ENCODE measurements at places on chromosomes 11 and 22.
A peak's percentile ranks its signal among the peaks of the same experiment; 100 is the strongest.

GRCh38 chr11:60937144-60937527 is 12.9 kb downstream of the TMEM132A start:
- no peak for DNase-seq

- DNase-seq = no peak
These were observed 153.4 kb upstream of the B3GAT1 start for GRCh38 chr11:134565343-134565891.

- peak; percentile 92 for DNase-seq
These were observed 18.4 kb upstream of the TLCD5 start for GRCh38 chr11:120306519-120307242.

GRCh38 chr22:23281406-23282088 is 101.2 kb downstream of the BCR start:
- DNase-seq = peak; percentile 66

DNA sequence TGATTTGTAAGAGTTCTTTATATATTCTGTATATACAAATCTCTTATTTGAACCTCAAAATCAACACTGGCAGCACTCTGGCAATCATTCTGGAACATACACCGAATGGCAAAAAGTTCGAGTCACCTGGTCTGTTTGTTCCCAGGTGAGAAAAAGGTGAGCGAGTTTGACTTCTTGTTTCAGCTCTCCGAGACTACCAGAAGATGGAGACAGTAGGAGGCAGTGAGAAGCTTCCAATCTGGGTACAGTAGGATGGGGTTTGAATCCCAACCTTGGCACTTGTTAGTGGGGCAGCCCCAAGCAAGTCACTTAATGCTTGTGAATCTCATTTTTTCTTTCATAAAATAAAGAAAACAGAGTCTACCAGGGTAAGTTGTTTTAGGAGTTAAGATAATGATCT is 76.4 kb downstream of the C2CD3 start:
- no peak for DNase-seq

- no peak for DNase-seq
These were observed 1.2 kb upstream of the GTSE1 start for GRCh38 chr22:46295277-46295971.

DNA sequence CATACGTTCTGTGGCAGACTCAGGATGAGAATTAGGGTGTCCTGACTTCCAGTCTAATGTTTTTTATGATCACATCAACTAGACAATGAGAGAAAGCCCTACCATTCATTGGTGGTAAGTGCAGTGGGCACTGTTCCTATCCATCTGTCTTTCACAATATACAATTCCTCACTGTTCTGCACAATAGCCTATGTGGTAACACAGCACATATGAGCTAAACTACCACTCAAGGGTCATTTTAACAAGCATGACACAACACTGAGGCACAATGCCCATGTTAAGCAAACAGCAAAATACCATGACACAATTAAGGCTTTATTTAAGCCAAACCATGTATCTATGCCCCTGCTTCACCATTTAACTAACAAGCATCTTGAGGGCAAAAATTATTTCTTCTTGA is 52.3 kb downstream of the SIK3 start:
- DNase-seq = no peak

GRCh38 chr11:45593992-45594391 is 71.4 kb downstream of the CHST1 start:
- DNase-seq = no peak

DNA sequence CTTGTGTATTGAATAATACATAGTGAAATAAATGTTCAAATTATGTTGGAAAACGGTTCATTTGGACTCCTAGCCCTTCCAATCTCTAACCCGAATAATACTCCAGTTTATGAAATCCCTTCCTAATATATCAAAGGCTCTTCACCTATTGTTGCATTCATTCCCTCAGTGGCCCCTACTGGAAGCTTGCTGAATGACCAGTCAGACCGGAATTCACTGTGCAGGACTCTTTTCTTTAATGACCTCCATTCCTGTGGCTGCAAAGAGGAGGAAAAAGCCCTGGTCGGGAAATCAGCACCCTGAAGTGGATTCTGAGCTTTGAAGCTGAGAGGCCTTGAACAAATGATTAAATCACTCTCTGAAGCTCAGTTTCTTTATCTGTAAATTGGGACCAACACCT is 19.1 kb upstream of the RCN1 start:
- DNase-seq = peak; percentile 72

- DNase-seq = peak; percentile 90
These were observed 135.4 kb downstream of the OSBP2 start for GRCh38 chr22:30829901-30830550.

GRCh38 chr11:72478669-72479068 is 44.3 kb upstream of the CLPB start:
- DNase-seq = no peak

DNA sequence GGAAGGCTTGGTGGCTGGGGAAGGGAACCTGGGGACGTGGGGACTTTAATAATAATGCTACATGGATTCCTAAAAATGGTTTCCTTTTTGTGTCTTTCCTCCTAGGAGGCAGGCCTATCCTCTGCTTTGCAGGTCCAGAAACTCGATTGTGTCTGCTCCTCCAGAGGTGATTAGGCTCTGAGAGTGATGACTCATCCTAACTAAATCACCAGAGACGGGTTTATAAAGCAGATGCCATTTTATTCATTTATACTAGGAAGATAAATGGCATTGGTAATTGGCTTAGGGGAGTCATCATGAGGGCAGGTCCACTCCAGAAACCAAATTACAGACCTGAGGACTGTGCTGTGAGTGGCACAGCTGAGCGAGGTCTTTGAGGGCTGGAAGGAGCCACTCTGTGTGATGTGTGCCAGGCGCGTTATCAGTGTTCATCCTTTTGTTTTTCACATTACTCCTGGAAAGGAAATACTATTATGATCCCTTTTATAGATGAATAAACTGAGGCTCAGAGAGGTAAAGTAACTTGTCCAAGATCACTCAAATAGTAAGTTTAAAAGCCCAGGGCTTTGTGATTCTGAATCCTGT is 7.1 kb downstream of the NLRX1 start:
- DNase-seq = peak; percentile 36

DNA sequence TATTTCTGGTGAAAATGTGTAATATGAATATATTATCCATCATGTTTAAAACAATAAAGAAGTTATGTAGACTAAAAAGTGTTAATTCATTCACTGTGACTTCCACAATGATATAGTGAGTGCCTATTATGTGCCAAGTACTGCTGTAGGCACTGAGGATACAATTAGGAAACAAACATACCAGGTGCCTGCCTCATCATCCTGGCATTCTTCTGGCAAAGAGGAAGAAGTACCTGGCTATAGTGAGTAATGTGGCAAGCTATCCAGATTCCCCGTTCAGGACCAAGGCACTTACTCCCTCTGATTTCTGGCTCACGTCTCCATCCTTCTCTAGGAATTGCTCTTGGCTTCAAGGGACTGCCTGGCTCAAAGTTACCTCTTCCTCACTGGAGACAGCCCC is 77.5 kb upstream of the CLMP start:
- DNase-seq = no peak

GRCh38 chr11:32580967-32581366 is 2.7 kb upstream of the EIF3M start:
- DNase-seq = peak; percentile 13

DNA sequence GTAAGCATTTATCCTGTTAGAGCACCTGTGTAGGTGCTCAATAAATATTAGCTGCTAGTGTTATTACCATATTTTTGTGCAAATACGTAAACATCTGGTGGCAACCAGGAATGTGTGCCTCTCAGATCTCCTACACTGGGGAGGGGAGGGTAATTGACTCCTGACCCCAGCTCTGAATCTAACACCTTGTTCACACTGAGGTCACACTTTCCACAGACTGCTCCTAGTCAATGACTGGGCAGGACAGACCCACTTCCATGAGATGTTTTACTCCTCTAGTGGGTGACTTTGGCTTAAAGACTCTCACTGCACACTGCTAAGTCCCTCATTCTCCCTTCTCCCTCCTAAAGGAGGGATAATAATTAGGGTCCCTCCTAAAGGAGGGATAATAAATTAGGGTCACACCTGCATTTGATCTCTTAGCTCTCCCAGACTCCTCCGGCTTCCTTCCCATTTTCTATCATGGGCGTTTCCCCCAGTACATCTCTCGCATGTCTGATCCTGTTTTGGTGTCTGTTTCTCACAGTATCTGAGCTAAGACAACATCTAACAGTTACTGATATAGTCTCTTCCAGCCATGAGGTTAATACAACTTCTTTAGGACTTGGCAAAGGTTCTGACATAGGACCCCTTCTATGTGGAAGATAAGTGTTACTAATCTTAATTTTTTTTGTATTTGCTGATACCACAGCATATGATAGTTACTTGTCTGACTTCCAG is 8.0 kb downstream of the CSTPP1 start:
- no peak for DNase-seq

- DNase-seq = no peak
These were observed 30.9 kb upstream of the NNMT start for GRCh38 chr11:114265122-114265878.

DNA sequence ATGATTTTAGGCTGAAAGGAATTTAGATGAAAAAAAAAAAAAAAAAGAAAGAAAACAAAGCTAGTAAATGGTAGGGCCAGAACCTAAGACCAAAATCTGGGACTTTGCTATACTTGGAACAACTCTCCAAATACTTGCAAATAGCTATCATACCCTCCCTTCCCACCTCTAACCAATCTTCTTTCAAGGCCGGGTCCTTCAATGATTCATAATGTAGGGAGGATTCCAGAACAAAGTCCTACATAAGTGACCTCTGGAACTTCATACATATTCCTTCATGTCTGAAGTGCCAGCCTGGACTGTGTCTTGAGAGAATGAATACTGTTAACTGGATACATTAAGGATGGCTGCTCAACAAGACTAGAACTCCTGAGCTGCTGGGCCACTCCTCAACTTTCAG is 9.9 kb downstream of the STK33 start:
- peak; percentile 50 for DNase-seq

- no peak for DNase-seq
These were observed 148.6 kb downstream of the OPCML start for GRCh38 chr11:133383689-133384088.

DNA sequence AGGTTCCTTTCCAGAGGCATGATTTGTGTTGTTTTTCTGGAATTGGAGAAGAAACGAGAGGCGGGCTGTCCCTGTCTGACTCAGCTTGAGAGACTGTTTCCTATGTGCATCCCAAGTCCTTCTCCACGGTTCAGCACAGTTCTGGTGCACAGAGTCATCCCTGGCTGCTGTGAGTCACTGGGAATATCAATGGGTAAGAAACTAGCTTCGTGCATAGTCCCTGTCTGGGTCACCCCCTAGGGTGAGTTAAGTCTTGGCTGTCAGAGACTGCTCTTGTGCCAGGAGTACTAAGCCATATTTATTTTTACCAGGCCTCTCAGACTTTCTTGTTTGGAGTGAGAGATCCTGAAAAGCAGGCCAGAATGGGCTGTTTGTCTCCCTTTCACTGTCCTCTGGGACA is 2.4 kb upstream of the LRP4 start:
- DNase-seq = peak; percentile 98

- DNase-seq = no peak
These were observed 31.3 kb downstream of the LRRC74B start for GRCh38 chr22:21076912-21077625.

GRCh38 chr11:62577046-62577714 is 3.5 kb upstream of the EEF1G start:
- DNase-seq = peak; percentile 12

DNA sequence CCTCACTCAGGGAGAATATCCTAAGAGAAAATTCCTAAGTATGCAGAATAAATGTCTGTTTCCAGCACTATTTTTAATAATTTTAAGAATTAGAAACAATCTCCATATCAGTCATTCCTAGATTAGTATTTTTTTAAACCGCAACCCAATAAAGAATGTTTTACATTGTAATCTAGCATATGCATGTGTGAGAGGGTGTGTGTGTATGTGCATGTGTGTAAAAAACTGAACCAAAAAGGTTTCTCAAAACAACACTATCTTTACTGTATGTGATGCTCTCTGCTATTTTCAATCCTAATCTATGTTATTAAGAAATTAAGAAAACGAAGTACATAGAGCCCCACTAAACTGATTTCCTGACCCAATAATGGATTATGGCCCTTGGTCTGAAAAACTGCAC is 90.6 kb upstream of the AKIP1 start:
- DNase-seq = no peak

DNA sequence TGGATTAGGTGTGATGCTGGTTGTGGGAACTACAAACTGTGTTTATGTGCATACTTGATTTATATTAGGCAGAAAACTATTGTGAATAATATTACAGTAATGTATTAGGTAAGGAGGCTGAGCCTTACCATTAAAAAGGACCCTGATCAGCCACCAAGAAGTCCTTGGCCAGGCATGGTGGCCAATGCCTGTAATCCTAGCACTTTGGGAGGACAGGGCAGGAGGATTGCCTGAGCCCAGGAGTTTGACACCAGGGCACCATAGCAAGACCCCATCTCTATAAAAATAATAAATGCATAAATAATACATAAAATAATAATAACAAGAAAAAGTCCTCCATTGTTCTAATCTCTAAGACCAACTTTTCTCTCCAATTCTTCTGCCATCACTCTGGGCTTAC is 3.2 kb upstream of the ZBED5 start:
- DNase-seq = no peak

- DNase-seq = peak; percentile 79
These were observed 65.2 kb upstream of the LMO1 start for GRCh38 chr11:8328848-8329330.

DNA sequence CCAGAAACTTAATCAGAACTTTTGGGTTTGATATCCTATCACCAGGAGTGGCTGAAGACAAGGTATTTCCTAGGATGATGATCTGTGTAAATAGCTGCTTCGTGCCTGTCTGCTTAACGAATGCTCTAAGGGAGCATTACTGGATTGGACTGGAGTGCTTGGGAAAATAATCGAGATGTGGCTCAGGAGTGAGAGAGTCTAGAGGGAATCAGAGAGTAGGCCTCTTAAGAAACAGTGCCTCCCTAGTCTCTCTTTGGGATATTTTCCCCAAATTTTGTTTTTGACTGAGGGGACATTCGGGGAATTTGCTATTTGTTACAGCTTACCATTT is 2.5 kb downstream of the MAML2 start:
- DNase-seq = no peak

DNA sequence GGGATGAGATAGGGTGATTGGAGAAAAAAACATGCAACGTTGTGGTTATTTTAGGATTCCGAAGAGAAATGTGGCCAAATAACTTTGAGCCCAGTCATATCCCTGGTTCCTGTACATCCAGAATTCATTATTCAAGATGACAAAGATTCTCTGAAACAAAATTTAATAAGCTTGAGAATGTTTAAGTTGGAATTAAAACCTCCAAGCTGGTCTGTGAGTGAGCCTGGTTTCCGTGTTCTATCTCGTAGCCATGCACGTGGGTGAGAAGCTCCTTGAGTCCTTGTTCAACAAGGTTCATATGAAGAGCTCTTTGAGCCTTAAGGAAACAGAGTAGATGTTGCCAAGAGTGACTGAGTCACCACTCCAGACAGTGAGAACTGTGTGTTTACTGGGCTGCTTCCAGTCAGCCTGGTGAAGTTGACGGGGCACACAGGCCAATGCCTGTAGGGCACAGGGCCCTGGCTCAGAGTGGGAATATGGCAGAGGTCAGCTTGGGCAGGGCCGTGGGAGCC is 206.5 kb downstream of the NAV2 start:
- peak; percentile 99 for DNase-seq

DNA sequence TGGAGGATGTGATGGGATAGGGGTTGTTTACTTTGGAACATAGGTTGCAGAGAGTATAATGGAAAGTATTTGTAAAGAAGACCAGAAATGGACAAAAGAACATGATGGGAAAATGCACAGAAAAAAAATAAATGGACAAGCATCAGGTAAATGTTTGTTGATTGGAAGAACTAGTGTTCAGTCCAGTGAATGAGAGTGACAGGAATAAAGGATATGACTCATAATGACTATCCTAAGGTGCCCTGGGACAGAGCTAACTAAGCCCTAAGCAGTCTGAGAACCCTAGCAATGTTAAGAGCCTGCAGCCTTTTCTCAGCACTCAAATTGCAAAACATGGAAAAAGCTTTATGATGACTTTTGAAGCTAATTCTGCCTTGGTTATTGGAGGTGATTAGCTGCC is 732.8 kb upstream of the ANO5 start:
- no peak for DNase-seq
